Prostate gland (tissue), 2 donors: ENCODE measurements at places on chromosomes 16 and 17.

DNA sequence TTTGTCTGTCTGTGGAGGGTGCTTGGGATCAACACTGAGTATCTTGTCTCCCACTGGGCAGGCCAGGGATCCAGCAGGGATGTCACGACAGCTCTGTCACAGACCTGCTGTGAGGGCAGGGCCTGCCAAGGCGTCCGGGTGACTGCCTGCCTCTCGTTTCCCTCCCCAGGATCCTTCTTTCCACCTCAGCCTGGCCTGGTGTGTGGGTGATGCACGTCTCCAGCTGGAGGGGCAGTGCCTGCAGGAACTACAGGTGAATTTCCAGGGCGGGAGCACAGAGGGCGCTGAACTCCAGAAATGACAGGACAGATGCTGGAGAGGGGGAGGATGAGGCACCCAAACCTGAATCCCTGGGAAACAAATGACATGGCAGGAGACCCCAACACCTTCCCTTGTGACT lies 6.8 kb upstream of the MMP15 start:
- DNase-seq: no peak

GRCh38 chr16:17461951-17462729 lies 8.6 kb downstream of the XYLT1 start:
- no peak for DNase-seq

DNA sequence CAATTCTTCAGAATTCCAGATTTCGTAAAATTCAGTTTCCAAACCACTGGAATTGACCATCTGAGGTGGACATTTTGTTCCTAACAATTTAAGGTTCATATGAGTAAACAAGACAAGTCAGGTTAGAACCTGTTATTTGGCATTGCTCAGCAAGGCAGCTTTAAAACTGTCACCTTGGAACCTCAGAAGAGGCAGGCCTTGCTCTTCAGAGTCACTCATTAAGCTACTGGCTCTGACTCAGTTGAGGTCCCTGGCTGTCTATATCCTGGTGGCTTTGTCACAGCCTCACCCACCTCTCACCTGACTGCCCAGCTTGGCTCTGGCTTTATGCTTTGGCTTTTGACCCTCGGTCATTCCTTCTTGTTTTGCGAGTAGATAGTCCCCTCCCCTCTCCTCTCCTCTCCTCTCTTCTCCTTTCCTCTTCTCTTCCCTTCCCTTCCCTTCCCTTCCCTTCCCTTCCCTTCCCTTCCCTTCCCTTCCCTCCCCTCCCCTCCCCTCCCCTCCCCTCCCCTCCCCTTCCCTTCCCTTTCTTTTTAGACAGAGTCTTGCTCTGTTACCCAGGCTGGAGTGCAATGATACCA lies 238.4 kb downstream of the SHISA9 start:
- no peak for DNase-seq

GRCh38 chr16:947255-947921 lies 23.4 kb downstream of the LMF1 start:
- DNase-seq: no peak

DNA sequence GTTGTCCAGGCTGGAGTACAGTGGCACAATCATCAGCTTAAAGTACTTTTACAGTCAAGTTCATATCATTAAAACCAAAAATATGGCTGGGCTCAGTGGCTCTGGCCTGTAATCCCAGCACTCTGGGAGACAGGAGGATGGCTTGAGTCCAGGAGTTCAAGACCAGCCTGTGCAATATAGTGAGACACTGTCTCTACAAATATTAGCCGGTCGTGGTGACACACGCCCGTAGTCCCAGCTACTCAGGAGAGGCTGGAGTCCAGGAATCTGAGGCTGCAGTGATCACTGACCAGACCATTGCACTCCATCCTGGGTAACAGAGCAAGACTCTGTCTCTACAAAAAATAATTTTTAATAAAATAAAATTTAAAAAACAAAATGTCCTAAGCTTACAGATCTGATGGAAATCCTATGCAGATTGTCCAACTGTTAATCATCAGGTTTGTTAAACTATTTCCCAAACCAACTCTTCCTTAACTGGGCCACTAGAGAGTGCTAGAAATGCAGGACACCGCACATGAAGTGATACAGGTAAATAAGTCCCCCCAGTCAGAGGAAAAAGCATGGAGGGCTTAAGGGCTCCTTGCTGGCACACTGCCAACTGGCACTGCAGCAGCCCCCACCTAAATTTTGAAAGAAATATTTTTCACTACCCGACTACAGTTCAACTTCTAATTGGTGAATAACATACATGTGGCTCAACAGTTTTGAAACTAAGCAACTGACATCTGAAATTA lies 2.8 kb downstream of the USP22 start:
- no peak for DNase-seq

- no peak for DNase-seq
Observed at GRCh38 chr17:76161619-76162266, 20.7 kb upstream of the FOXJ1 start.

- no peak for DNase-seq
Observed at GRCh38 chr16:24114876-24115275, 141.3 kb upstream of the CACNG3 start.

DNA sequence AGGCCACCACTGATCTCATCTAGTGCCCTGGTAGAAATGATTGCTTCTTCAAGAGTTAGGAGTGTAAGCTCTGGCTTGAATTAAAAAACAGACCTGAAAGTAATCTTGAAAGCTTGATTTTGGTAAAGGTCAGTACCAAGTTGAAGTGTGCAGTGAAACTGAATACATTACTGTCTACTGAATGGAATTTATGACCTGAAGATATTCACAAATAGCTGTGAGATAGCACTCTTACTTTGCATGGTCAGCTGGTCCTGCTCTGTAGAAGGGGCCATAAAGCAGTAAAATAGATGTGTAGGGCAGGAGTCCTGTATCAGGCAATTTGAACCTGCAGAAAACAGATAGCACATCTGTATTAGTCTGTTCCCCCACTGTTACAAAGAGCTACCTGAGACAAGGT lies 78.6 kb downstream of the MYH13 start:
- DNase-seq: no peak

GRCh38 chr16:911604-912321 lies 59.0 kb downstream of the LMF1 start:
- DNase-seq: no peak

- DNase-seq: no peak
Observed at GRCh38 chr16:78421181-78421708, 321.8 kb downstream of the WWOX start.
